ENCODE measurements at places on chromosomes 16 and 17.
A peak's percentile ranks its signal among the peaks of the same experiment; 100 is the strongest.

GRCh38 chr16:76276745-76277438, at the start of gene CNTNAP4:
TSS of gene CNTNAP4 (plus strand) at chr16:76277401. CDS start at chr16:76277663, 262 bp downstream.
- DNase-seq: no peak

DNA sequence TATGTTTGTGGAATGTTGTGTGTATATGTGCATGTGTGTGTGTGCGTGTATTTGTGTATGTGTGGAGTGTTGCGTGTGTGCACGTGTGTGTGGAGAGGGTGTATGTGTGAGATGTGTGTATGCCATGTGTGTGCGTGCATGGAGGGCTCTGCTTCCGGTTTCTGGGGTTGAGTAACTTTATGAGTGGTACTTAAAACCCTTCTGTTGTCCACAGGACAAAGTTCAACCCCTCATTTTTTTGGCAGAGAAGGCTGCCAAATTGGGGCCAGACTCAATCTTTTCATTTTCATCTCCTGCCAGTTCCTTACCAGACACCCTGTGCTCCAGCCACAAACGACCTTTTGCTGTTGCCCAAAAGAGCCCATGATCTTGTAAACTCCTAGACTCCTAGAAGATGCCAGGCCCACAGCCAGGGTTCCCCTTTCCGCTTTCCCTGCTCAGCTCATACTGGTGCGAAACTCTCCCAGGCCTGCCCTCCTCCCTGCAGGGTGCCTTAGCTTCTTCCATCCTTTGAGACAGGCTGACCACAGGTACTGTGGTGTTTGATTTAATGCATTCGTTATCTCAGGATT, 100.2 kb downstream of the CMIP start:
- DNase-seq: no peak

- no peak for DNase-seq
Measured at GRCh38 chr17:9904277-9905077, 594 bp downstream of the RCVRN start.

DNA sequence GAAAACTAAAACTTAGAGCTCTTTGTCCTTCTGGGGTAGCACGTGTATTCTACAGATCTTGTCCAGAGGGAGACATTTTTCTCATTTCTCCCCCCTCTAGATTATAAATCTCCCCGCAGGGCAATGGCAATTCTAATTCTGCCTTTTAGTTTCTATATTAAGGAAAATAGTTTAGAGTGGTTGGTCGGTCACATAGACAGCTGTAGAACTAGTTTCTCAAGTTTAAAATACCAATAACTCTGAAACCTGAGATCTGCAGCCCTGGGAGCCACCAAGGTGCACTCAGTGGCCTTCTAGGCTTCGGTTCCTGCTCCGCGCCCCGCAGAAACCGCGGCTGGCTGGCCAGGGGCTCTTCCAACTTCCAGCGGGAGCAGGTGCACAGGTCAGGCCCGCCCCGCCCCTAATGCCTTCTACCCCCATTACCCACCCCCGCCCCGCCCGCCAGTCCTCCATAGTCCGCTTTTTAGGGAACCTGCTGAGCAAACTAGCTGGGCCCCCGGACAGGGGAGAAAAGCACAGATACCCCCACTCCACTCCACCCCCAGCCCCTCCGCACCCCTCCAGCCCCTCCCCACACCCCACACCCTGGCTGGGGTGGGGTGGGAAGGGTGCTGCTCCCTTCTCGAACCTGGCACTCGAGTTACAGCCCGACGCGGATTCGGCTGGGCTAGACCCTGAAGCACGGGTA, 431 bp downstream of the SLFN11 start:
- peak; percentile 45 for DNase-seq

DNA sequence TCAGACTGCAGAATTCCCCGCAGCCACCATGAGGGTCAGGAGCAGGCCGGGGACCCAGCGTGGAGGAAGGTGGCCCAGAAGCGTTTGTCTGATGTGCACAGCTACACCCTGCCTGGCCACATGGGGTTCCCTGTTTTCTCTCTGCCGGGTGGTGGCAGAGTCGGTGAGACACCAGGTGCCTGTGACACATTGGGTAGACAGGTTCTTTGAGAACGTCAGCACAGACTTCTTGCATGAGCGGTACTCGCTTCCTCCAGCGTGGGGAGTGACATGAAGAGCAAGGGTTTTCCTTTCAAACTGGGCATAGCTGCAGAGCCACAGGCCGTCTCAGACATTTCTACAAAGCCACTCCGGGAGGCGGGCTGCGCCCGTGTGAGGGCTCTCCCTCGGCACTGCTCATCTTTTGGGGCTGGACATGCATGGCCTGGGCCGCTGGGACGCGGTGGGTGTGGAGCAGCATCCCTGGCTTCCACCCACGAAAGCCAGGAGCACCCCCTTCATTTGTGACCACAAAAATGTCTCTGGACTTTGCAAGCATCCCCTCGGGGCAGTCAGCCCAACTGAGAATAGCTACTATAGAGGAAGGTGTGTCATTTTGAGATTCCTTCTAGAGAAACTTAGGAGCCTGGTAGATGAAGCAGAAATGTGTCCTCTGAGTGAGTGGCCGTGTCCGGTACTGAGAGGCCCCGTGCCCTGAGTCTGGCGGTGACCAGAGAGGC, 26.0 kb downstream of the NME3 start:
- no peak for DNase-seq

DNA sequence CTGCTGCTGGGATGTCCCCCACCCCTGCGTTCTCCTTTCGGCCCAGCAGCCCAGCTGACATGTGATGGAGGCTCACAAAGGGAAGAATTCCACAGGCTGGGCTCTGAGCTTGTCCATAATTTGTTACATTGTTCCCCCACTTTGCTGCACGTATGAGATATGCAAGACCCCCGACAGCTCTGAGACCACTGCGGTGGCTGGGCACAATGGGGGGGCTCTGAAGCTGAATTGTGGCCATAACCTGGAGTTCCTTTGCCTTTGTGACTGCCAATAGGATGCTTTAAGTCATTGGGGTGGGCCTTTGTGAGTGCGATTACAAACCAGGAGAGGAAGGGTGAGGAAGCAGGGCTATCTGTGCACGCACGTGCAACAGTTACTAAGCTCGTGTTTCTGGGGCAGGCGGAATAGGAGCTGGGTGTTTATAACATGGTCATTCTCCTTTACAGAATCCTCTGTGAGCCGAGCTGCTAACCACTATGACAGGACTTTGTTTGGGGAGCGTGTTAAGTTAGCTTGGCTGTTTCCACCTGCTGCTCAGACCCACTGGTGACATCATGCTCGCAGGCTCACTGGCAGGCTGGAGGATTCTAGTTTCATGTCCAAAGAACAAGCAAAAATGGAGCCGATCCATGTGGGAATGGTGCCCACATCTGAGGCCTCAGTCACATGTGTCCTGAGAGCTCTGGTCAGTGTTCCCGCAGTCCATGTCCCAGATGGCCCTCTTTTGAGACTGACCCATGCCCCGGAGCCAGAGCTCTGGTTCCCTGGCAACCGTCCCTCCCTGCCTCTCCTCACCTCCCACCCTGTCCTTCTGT, 208.3 kb upstream of the SALL1 start:
- no peak for DNase-seq

DNA sequence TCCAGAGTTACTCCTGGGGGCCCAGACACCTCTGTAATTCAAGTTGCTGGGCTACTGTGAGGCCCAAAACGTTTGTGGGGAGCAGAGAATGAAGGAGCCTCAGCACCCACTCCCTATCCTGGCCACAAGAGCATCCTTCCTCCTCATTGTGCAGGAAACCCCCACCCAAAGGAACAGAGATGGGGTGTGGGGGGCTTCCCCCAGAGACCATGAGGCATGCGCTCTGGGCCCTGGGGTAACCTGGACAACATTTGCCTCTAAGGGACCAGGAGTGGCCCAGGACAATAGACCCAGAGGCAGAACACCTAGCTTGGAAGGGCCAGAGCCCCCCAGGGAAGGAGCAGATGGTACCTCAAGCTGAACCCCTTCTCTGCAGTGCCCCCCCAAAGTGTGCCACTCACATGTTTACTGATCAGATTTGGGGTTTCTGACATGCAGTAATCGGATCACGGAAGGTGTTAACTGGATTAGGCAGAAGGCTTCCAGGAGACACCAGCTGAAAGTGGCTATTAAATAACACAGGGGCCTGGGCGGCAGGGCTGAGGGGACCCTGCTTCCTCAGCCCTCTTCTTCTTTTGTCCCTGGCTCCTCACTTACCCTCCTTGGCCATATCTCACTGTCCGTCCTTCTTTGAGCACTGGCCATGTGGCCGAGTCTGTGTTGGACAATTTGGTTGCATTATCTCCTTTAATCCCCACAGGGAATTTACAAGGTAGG, 50.8 kb downstream of the SDK2 start:
- DNase-seq: no peak

- DNase-seq: no peak
Measured at GRCh38 chr17:50770346-50770745, 3.0 kb upstream of the ANKRD40CL start.

DNA sequence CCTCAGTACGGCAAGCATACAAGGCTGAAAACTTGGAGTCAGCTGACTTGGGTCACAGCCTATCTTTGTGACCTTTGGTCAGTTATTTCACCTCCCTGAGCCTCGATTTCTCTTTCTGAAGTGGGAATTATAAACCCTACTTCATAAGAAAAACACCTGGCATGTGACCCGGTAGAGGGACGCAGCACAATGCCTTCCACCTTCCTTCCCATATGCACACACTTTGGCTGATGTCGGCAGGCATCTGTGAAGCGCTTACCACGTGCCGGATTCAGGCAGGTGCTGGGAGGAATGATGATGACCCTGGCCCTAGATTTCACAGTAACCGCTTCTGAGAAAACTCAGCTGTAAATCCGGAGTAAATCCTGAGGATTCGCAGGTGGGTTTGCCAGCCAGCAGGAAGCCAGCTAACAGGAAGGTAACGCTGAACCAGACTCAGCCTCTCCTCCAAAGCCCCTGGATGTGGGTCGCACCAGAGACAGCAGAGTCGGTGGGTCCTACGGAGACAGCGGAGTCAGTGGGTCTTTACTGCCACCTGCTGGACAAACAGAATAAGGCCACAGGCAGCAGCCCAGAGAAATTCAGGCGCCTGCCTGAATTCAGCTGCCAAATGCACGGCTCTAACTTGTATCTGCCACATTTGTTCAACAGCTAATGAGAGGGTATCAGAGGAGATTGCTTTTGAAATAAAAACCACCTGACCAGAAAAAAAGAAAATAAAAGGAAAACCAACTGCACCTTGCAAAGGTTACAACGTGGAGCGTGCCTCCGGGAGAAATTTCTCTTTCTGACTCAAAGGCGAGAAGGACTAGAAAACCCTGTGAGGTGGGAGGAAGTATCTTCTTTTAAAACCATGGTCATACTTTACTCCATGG, 16.6 kb downstream of the COPRS start:
- DNase-seq: peak; percentile 72

DNA sequence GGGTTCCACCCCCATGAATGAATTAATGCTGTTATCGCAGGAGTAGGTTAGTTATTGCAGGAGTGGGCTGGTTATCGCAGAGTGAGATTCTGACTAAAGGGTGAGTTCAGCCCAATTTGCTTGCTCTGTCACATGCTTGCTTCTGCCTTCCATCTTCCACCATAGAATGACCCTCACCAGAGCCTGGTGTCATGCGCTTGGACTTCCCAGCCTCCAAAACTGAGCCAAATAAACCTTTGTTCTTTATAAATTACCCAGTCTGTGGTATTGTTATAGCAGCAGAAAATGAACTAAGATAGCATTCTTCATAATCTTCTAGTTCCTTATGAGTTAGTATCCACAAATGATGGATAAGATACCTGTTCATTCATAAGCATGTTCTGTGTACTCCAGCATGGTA, 235.1 kb upstream of the TBX2 start:
- DNase-seq: no peak

GRCh38 chr16:3235856-3236669, 1.1 kb upstream of the ZNF200 start:
- DNase-seq: peak; percentile 26

DNA sequence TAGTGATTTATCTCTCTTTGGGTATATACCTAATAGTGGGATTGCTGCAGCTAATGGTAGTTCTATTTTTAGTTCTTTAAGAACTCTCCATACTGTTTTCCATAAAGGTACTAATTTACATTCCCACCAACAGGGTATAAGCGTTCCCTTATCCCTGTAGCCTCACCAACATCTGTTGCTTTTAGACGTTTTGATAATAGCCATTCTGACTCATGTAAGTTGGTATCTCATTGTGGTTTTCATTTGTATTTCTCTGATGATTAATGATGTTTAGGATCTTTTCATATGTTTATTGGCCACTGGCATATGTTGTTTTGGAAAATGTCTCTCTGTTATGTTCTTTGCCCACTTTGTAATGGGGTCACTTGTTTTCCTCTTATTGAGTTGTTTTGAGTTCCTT, 88.5 kb upstream of the ZNF267 start:
- no peak for DNase-seq

- DNase-seq: no peak
Measured at GRCh38 chr17:8005357-8005756, 2.9 kb downstream of the GUCY2D start.

DNA sequence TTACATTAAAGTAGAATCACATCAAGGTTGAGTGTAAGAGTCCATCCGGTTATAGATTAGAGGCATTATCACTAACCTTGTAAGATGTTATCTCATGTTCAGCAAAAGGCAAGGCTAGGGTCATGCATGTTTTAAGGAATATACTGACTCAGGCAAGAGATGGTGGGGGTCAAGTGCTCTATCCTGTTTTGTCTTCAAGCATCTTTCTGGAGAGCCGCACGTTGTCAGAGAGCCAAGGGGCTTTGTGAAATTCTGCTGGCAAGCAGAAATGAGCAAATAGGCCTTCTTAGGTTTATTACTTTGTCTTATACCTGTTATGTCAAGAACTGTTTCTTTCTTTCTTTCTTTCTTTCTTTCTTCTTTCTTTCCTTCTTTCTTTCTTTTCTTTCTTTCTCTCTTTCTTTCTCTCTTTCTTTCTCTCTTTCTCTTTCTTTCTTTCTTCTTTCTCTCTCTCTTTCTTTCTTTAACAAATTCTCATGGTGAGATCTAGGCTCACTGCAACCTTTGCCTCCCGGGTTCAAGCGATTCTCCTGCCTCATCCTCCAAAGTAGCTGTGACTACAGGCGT, 47.3 kb upstream of the IL34 start:
- DNase-seq: no peak

DNA sequence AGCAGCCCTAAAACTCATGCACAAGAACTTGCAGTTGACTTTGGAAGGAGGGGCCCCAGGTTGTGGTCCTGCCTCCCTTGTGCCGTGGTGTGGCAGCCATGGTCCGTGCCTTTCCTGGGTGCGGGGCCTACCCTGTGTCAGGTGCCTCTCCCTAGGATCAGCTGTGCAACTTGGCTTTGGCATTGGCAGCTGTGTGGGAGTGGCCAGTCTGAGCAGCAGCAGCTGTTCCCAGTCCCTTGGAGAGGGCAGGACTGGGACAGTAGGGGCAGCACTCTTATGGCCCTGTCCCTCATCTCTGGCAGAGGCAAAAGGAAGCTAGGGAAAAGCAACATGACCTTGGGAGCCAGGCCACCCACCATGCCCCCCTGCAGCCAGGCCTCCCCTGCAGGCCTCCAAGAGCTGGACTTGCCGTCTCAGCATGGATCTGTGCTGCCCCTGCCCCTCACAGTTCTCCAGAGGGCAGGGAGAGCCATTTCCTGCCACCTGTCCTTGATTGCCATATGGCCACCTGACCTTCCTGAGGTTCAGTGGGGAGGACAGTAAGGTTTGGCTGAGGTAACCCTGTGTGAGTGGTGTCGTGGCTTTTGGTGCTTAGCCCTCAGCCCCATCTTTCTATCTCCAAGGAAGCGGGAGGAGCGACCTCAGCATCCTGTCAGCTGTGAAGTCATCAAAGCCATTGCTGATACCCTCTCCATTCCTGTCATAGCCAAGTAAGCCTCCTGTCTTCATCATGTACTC, 15.5 kb upstream of the NFATC3 start:
- DNase-seq: no peak

- no peak for DNase-seq
Measured at GRCh38 chr17:38616361-38616760, 10.6 kb upstream of the SRCIN1 start.

- DNase-seq: peak; percentile 74
Measured at GRCh38 chr17:39231591-39232551, 6.1 kb upstream of the STAC2 start.
